ENCODE measurements at places on chromosomes 6 and 20. TPM values are rescaled to one million over a fixed set of nuclear protein-coding genes. Genes with fewer than 3 reads are reported as not detected.

Gene FERMT1
- 0.16 TPM for polyA plus RNA-seq

Gene BLOC1S5
- polyA plus RNA-seq: 5.3 TPM

DNA sequence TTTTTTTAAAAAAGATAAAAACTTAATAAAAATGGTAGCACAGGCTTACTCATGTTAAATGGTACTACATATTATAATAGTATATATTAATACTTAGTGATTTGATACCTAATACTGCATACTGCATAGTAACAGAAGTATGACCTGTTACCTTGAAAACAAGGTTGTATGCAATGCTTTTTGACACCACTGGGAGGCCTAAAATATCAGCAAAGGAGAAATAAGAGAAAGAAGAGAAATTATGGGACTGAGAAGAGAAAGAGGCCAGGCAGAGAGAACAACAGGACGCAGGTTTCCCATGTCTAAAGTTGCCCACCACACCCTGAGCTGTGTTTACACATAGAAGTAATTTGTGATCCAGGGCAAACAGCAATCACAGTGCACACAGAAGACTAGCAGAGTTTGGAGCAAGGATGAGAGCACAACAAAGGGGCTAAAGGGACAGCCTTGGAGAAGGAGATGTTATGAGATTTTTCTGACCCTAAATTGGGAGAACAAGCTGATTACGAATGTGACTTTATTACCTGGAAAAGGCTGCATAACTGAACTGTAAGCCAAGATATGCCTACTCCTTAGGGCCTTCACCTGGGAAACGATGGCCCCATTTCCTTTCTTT, 73.2 kb downstream of the ROS1 start:
- no peaks in the 10 kb centered on the region for H3K27me3 ChIP-seq
- no peak overlapping the region for H3K4me3 ChIP-seq
- no peak for DNase-seq
- no peaks in the 10 kb centered on the region for H3K4me1 ChIP-seq

Gene SPATA25
- polyA plus RNA-seq: 0.80 TPM

GRCh38 chr20:48822879-48823385, 4.9 kb downstream of the PREX1 start:
- no peaks in the 10 kb centered on the region for H3K36me3 ChIP-seq
- peaks cover 8% of the 10 kb centered on the region for H3K4me1 ChIP-seq
- H3K27me3 ChIP-seq: no peaks in the 10 kb centered on the region
- no peak overlapping the region for H3K4me3 ChIP-seq
- no peak overlapping the region for H3K27ac ChIP-seq

- no peaks in the 10 kb centered on the region for H3K4me1 ChIP-seq
- H3K36me3 ChIP-seq: no peaks in the 10 kb centered on the region
- DNase-seq: no peak
Measured at GRCh38 chr6:155408981-155409380, 46.7 kb downstream of the NOX3 start.

GRCh38 chr6:37847704-37848103, 28.2 kb downstream of the ZFAND3 start:
- H3K4me3 ChIP-seq: no peak overlapping the region
- peaks cover 36% of the 10 kb centered on the region for H3K4me1 ChIP-seq
- H3K27me3 ChIP-seq: no peaks in the 10 kb centered on the region
- no peak overlapping the region for H3K27ac ChIP-seq

Gene NNAT
- polyA plus RNA-seq: 0.09 TPM

DNA sequence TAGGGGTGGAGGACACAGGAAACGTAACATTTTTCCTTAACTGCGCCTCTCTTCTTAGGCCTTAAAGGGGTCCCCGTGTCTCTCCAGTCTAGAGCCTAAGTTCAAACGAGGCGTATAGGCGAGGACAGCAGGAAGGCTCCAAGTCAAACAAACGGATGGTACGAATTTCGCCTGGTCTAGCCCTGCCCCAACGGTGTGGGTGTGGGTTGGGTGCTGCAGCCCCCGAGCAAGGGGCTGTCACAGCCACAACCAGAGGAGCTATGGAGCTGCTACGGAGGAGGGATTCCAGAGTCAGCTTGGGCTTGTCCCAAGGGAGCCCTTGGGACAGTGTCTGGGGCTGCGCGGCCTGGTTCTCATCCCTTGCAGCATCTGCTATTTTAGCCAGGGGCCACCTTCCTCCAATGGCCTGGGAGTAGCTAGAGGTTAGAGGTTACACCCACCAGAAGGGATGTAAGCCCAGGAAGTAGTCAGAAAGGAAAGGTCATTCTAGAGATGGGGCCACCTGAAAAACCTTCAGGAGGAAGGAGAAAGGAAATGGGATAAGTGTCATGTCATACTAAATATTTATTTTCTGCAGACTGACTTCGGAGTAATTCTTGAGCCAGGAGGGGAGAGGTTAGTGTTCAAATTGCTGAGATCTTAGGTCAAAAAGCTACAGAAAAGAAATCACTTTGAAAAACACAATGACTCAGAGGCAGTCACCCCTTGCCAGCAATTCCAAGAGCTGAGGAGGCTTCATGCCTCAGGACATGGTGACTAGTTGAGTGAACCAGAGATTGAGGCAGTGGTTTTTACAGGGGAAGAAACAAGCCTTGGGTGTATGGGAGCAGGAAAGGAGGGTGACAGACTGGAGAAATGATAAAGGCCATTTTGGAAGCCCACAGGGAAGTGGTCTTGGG, 21.7 kb downstream of the VPS52 start:
- no peak for DNase-seq
- no peaks in the 10 kb centered on the region for H3K36me3 ChIP-seq
- no peaks in the 10 kb centered on the region for H3K27me3 ChIP-seq
- H3K4me1 ChIP-seq: peaks cover 20% of the 10 kb centered on the region

Gene DDX27
- polyA plus RNA-seq: 8.8 TPM
